Activated CD8-positive, alpha-beta memory T cell treated with anti-CD3 and anti-CD28 coated beads for 1 hour (primary cell): ENCODE measurements at places on chromosomes 5 and 9.

DNA sequence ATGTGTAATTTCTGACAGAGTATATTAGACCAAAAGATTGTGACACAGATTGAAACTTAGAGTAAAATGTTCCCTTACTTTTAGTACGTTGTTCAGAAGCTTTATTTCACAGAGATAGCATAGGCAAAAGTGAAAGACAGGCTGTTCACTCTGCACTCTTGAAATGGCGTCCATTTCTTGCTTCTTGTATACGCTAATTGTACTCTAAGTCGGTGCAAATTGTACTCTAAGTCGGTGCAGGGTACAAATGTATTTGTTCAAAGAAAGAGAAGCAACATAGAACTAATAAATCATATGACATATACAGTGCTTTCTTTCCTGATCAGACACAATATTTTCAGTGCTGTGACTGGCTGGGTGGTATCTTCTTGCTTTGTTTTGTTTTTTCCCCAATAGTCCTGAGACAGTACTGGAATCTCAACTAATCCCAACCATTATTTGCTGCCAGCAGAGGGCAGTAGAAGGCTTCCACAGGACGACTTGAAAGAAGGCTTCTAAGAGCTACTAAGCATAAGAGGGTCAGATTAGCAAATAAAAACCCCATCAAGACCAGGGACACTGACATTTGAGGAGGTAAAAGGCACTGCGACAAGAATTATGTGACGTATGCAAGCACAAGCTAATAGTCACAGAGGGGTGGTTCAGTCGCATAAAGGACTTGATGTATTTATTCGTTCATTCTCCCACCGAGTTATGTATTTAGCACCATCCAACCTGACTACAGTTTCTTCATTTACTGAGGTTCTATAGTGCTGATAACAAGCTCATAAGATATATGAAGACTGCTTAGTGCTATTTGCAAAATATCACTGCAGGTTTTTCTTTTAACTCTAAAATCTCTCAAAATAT is 831.8 kb downstream of the TAF11L14 start:
- no peak for DNase-seq

- no peak for DNase-seq
Observed at GRCh38 chr9:22354699-22355384, 91.8 kb upstream of the DMRTA1 start.

DNA sequence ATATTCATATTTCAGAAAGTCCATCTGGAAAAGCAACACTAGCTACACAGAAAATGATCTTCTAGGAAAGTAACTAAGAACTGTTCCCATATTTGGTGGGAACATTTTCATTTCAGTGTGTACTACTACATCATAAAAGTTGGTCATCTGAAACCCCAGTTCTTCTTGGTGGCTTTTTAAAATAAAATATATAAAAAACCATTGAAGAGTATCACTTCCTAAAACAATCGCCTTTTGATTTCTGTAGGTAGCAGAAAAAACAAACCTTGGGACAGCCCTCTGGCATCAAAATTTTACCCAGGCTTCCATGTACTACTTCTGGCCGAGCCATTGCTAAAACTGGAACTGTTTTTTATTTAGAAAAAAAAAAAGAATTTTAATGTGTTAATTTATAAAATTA is 158.5 kb downstream of the MLLT3 start:
- DNase-seq, result no peak

DNA sequence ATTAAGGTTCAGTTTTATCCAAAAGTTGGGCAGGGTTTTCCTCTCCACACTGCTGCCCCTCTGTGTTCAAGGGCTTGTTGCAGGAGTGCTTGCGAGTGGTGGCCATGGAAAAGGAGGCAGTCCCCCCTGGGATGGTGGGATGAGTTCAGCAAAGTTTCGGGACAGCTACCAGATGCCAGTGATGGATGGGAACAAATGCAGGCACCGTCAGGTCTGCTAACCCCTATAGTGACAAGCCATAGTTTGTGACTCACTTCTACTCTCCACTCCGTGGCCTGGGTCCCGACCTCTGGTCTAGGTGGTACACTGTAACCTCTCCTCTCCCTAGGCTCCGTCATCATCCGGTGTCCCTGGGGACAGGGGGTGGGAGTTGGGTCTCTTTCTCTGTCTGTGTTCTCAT is 3.8 kb upstream of the RNF14 start:
- DNase-seq, result no peak

GRCh38 chr5:102654559-102655349 is 100.4 kb upstream of the PAM start:
- DNase-seq, result no peak

- DNase-seq, result no peak
Observed at GRCh38 chr9:91515074-91515687, 91.5 kb upstream of the NFIL3 start.

GRCh38 chr5:140341591-140341990 is 4.8 kb downstream of the HBEGF start:
- no peak for DNase-seq

DNA sequence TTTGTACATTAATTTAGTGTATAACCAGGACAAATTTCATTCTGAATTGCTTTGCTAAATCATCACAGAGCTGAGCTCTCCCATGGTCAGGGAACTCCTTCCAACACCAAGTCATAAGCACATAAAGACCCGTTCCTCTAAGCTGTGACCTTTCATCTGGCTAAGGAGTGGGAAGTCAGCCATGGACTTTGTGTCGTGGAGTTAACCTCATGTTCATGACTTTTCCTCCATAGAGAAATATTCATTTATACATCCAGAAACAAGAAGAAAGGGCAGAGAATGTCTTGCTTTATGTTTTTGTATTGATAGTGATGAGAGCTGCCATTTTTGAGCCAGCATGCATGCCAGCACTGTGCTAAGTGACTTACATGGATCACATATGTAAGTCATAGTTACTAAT is 97.5 kb downstream of the INIP start:
- DNase-seq, result no peak

- no peak for DNase-seq
Observed at GRCh38 chr5:55557123-55557522, 22.4 kb upstream of the PLPP1 start.

- no peak for DNase-seq
Observed at GRCh38 chr5:10550222-10550995, 13.5 kb upstream of the ANKRD33B start.

DNA sequence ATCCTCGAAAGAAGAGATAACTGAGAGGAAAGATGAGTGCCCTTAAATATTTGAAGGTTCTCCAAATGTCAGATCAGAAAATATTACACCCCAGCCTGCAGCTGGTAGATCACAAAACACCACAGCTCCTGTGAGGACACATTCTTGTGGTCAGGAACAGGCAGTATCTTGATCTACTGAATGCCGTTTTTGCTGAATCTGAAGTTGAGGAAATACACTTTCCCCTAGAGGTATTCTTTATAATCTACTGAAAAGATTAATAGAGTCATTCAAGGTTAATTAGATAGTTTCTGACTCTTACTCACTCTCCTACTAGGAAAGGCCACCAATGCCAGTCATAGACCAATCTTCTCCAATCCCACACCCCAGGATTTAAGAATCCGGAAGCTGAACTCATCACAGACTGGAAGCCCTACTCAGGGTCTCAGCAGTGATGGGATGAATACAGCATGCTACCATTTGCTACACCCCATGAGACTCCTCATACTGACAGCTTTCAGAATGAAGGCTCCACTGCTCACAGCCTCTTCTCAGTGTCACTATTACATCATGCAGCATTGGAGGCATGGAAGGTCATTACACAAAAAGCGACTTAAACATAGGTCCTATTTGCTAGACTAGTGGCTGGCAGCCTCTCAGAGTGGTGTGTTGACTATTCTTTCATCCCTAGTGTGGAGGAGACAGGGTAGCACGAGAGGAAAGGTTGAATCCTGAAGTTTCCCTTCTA is 143.9 kb upstream of the SLC1A3 start:
- DNase-seq, result no peak

- no peak for DNase-seq
Observed at GRCh38 chr5:151427258-151427657, 20.1 kb upstream of the SLC36A1 start.

- no peak for DNase-seq
Observed at GRCh38 chr9:85713897-85714296, 27.9 kb downstream of the AGTPBP1 start.

- DNase-seq, result no peak
Observed at GRCh38 chr5:9269014-9269413, 276.9 kb downstream of the SEMA5A start.

DNA sequence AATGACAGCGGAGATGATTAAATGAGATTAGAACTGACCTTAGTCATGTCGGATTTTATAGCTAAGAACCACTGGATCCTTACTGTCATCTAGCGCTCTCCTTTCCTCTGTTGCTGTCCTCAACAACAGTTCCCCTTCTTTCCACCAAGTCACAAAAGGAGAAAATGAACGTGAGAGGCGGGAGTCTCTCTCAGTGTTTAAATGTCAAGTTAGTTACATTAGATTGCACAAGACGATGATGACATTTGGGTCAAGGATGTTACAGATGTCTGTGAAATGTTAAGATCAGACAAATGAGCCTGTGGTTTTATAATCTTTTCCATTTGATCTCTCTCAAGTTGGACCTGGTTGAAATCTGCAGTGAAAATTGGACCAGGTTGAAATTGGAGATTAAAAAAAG is 53.5 kb downstream of the FBXO38 start:
- no peak for DNase-seq

GRCh38 chr5:71629950-71630349 is 42.8 kb downstream of the MCCC2 start:
- no peak for DNase-seq

DNA sequence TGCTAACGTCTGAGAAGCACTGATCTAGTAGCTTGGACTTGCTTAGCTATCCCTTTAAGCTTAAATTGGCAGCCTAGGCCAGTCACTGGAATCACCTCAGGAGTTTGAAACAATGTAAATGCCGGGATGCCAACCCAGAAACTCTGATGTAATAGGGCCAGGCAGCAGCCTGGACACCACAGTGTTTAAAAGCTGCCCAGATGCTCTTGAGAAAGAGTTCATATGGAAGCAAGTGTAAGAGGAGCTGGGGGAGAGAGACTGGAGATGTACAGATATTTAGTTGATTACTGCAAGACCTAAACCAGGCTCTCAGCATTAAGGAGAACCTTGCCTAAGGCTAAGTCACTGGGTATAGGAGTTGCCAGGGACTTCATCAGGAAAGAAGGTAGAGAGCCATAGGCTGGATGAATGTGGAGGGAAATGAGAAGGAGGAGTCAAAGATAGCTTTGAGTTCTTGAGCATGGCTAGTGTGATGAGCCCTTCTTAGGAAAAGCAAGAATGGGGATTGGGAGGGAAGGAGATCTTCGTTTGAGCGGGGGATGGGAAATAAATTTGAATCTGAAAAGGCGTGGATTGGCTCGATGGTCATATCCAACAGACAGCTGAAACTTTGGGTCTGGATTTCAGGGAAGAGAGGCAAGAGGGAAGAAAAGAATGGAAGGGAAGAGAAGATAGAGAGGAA is 392.9 kb upstream of the WWC1 start:
- no peak for DNase-seq

DNA sequence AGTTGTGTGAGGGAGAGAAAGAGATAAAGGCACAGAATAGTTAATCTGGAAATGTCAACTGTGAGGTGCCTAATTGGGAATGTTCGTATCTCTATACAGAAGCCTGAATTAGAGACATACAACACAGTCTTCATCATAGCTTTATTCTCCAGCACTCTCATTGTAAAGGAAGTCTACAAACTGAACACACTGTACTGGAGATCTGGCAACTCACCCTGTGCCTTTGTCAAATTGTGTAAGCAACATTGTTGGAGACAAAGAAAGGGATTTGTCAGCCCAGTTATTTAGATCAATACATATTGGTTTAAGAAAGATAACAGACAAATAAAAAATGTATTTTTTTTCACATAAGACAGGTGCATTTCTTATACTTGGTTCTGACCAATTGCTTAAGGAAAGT is 832.9 kb upstream of the DMAC1 start:
- DNase-seq, result no peak

DNA sequence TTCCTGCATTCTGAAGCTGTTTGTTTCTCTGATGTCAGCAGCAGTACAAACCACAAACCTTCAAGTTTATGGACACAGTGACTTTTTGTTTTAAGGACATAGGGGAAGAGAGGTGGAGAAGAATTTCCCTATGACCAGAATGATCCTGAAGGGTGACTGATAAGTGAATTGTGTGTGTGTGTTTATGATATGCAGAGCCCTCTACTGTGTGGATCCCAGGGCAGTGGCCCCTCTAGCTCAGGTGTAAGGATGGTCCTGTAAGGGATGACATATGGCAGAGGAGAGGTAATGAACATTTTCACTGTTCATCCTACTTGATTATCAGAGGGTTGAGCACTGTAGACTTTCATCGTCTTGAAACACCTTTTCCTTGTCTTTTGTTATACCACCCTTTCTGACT is 30.6 kb upstream of the TMED7 start:
- DNase-seq, result no peak

DNA sequence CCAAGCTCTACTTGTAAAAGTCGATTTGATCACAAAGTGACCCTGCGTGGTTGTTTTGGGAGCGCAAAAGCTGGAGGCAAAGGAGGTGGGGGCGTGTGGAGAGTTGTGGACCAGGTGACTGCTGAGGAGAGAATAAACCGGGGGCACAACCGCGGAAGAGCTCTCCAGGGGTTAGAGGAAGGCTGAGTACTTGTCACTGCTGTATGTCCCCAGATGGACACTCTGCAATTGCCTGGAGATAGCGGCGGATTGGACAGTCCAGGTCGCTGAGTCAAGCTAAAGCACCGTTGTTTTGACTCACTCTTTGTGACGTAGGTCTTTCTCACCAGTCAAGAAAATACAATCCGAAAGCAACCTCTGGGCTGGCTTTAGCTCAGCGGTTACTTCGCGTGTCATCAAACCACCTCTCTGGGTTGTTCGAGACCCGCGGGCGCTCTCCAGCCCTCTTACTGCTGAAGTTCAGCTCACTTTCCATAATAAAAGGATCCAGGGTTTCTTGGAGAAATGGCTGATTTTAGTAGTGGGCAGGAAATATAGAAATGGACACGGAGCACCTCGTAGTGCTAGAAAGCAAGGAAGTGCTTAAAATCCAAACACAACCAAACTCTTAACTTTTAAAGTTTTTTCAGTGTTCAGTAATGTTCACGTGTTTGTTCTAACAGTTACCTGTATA is 25.7 kb downstream of the ZMAT2 start:
- peak; percentile 17 for DNase-seq

DNA sequence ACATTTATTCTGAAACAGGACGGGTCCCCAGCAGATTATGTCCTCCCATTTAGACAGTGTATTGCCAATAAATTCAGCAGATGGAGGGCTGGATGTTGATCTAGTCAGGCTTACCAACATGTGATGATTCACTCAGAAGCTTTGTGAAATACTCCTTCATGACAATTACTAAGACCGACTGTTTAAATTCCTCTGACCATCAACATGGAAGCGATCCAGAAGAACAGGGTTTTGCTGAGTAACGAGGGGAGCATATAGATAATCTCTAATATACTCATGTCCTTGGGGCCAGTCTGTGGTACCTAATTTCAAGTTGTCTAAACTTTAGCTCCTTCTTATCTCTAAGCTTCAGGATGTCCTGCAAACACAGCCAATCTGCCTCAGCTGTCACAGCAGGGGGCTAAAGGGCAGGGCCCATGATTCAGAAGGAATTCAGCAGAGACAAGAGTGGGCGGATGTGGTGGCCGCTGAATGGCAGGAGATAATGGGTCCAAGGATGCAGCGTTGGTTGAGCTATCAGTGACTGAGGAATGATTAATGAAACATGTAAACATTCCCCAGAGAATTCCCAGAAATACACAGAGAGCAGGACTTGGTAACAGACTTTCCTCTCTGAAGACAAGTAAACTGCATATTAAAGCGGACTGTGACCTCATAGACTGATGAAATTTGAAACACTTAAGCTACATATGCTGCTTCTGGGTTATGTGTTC is 109.4 kb downstream of the ANKRD55 start:
- no peak for DNase-seq
